ENCODE measurements at places on chromosomes 2 and 18.

DNA sequence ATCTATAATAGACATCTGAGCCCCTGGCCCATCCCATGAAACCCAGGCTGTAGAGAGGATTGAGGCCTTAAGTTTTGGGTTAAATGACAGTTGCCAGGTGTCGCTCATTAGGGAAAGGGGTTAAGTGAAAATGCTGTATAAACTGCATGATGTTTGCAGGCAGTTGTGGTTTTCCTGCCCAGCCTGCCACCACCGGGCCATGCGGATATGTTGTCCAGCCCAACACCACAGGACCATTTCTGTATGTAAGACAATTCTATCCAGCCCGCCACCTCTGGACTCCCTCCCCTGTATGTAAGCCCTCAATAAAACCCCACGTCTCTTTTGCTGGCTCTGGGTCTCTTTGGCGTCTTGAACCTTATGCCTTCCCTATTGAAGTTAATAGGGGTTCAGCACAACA lies 110.7 kb downstream of the XRCC5 start:
- no peak for DNase-seq

GRCh38 chr2:127563458-127564428 lies 28.3 kb downstream of the MYO7B start:
- no peak for DNase-seq

GRCh38 chr18:23542461-23542860 lies 39.1 kb downstream of the RMC1 start:
- DNase-seq, result no peak

DNA sequence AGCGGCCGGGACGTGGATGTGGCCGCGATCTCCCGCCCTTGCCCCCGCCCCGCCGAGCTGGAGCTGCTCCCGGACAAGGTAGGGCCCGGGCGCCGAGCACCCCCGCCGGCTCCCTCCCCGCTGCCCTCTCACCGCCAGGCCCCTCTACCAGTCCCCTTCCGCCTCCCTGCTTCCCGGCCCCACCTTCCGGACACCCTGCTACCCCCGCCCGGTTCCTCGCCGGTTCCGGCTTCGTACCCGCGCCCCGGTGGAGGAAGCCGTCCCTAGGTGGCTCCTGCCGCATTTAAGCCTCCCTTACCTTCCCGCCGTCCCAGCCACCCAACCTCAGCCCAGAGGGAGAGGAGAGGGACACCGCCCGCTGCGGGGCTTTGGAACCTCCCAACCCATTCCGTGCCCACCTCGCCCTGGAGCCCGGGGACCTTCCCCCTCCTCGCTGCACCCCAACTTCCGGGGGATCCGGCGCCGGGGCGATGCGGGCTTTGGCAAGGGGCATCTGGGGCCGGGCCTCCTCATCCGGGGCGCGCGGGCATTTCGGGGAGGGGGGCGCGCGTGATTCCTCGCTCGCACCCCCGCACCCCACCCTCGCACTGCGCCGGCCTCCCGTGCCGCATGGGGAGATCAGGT lies 475 bp downstream of the B3GNT2 start:
- DNase-seq, result peak; percentile 80

- DNase-seq, result no peak
Measured at GRCh38 chr18:58975781-58976180, 111.1 kb downstream of the ZNF532 start.

DNA sequence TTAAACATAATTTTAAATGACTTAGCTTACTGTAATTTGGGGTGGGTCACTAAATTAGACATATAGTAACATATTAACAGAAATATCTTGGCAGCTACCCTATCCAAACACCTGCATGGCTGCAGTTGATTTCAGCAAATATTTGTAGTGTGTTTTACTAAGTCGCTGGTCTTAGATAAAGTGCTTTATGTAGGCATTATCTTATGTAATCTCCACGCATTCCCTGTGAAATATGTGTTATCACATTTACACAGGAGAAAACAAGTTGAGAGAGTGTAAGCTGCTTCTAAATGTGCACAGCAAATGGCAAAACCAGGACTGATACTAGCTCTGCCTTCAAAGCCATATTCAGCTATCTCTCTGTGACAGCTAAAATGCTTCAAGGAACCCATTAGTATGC lies 72.0 kb downstream of the NYAP2 start:
- no peak for DNase-seq

GRCh38 chr2:100142393-100142792 lies at the start of gene AFF3:
AFF3 (minus strand) TSS chr2:100142590; CDS start chr2:100104454, 38,136 bp downstream.
- no peak for DNase-seq

- DNase-seq, result no peak
Measured at GRCh38 chr2:120596191-120596811, 139.4 kb upstream of the GLI2 start.

DNA sequence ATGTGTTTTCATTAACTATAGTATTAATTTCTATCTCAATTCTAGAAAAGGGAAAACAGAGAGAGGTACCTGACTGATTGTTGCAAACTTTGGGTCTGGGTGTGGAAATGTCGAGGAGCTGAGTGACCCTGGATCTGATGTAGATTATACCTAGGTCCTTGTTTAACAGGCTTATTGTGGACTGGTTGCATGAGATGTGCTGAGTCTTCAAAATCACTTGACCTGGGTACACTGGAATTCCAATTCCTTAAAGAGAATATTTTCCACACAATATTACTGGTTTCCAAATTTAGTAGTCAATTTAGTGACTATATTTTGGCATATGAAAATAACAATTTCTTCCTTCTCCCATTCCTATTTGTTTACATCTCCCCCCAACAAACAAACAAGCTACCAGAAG lies 13.6 kb downstream of the DUSP11 start:
- no peak for DNase-seq

GRCh38 chr2:217076657-217077232 lies 216.9 kb upstream of the TNP1 start:
- no peak for DNase-seq

- DNase-seq, result no peak
Measured at GRCh38 chr2:62733546-62733945, 28.0 kb downstream of the EHBP1 start.

DNA sequence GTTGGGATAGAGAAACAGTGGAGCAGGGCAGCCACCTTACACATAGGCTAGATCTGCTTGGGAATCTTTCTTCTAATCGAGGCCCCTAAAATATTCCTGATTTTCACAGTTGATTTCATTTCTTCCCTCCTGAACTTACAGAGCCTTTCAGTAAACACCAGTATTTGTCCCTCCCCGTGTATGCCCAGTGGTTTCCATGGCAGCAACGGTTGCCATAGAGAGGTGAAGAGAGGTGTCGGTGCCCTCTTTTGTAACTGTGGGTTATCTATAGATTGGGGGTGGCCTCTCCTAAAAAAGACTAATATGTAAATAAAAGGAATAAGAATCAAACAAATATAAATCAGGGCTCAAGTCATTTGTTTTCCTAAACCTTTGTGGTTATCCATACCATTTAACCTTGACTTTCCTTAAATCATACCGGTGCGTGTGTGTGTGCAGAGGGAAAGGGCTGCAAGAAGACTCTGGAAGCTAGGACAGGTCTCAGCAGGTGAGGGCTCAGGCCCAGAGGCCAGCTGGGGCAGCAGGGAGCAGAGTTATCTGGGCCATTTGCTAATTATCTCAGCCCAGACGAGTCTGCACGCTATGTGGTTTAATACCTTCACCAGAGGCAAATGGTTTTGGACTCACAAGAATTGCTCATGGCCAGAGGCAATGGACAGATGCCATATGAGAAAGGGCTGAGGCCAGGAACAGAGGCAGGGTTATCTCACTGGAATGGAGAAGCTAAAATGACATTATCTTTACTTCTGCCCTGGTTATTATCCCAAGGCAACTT lies 35.5 kb downstream of the LIPG start:
- peak; percentile 28 for DNase-seq

GRCh38 chr2:95049961-95050360 lies 24.5 kb downstream of the MAL start:
- no peak for DNase-seq

GRCh38 chr2:97992836-97993825 lies 2.6 kb downstream of the TMEM131 start:
- DNase-seq, result no peak

DNA sequence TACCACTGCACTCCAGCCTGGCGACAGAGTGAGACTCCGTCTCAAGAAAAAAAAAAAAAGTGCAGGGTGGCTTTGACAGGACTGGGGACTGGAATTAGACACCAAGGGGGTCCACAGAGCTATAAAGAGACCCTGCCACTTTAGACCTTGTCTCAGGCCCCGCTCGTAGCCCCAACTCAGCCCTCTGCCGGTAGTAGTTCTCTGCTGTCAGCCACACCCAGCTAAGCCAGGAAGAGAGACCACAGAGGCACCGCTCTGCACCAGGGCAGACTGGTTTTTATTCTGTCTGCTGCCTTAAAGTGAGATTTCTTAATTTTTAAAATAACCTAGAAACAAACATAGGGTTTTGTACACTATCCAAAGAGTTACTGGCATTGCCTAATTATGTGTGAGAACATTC lies 66.0 kb downstream of the STEAP3 start:
- DNase-seq, result no peak

DNA sequence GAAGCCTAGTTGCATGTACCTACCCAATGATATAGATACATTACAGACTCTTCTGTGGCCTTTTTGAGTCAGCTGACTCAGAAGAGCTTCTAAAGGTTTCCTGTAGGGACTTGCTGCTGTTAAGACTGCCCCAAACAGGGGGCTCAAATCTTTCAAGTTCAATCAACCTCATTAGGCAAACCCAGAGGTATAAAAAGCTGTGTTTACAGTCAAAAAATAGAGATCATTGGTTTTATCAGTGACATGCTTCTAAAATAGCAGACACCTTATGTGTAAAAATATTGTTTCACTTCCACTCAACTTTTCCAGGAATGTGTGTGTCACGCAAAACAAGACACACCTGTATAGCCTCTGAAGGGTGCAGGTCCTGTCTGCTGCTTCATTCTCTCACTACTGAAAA lies 624.3 kb upstream of the FANCL start:
- DNase-seq, result no peak

GRCh38 chr2:133849341-133849740 lies 281.1 kb upstream of the NCKAP5 start:
- no peak for DNase-seq

GRCh38 chr2:19360266-19360965 lies 2.0 kb upstream of the OSR1 start:
- DNase-seq, result no peak

DNA sequence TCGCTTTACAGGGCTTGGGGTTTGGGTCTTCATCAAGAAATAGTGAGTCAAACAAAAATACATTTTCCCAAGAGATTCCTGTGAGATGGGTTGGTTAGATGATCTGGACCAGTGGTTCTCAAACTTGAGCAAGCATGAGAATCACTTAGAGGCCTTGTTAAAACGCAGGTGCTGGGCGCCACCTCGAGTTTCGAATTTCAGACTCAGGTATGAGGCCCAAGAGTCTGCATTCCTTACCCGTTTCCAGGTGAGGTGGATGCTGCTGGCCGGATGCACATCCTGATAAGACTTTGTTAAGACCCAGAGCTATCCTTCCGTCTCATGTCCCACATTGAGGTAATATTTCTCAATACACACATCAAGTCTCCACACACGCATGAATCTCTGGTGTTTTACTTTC lies 707.8 kb upstream of the SALL3 start:
- DNase-seq, result no peak

DNA sequence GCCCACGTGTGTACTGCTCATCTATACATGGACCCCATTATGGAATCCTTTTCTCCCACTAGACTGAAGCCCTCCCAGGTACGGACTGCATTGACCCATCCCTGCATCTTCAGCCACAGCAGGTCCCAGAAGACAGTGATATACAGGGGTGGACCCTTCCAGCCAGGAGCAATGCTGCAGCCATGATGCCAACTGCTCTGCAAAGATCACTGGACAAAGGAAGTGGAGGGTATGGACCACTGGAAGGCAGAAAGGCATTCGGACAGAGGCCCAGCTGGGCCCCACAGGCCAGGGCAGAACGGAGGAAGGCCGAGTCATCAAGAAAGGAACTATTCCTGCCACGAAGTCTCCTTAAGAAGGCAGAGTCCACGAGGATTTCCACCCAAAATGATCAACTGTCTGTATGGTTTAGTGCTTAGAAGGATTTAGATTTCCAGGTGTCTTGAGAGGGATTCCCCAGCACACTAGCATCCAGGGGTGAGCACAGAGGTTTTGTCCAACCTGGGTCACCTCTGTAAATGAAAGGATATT lies 93.4 kb downstream of the TWIST2 start:
- DNase-seq, result no peak

DNA sequence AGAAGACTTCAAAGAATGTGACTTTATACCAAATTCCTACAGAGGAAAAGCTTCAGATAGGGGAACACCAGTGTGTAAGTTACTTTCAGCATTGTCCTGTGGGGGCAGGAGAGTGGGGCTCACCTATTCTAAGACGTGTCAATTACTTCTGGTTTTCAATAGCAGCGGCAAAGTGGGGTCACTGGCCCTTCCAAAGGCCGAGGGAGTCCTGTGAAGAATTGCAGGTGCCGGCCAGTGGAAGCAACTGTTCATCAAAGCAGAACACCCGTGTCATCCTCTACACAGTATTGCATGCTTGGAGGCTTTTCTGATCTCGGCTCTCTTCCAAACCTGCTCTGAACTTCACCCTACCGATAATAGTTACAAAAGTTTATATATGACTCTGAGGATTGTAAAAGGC lies 1176.5 kb upstream of the TMEFF2 start:
- no peak for DNase-seq

- peak; percentile 85 for DNase-seq
Measured at GRCh38 chr2:8676191-8676920, 5.5 kb upstream of the ID2 start.

DNA sequence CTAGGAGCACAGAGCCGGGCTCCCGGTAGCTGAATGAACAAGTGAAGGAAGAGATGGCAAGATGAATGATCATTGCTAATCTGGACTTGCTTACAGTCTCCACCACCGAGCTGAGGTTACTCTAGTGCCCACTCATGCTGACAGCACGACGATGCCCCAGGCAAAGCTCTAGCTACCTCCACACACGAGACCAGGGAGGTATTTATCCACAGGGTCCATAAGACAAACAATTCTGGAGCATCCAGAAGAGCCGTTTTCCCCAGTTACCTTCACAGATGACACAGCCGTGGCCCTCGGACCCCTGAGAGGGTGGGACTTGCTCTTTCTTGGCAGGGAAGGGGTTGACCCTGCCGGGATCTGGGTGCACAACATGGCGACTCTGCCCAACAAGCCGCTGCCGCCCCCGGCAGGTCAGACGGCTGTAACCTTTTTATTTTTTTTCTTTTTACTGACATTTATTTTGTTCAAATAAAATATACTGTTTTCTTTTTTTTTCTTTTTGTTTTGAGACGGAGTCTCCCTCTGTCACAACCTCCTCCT lies 120.3 kb downstream of the PXDN start:
- no peak for DNase-seq

GRCh38 chr18:28088477-28088876 lies 88.5 kb downstream of the CDH2 start:
- DNase-seq, result no peak

GRCh38 chr2:234099266-234099665 lies 48.8 kb downstream of the SPP2 start:
- no peak for DNase-seq

GRCh38 chr2:37877457-37878315 lies 47.4 kb upstream of the RMDN2 start:
- DNase-seq, result no peak

- DNase-seq, result no peak
Measured at GRCh38 chr2:221034026-221034701, 537.9 kb downstream of the EPHA4 start.

GRCh38 chr18:395456-396250 lies 104.8 kb downstream of the COLEC12 start:
- no peak for DNase-seq

Measured in thyroid gland (tissue), 4 donors.